Activated CD4-positive, alpha-beta T cell treated with anti-CD3 and anti-CD28 coated beads, Interleukin-2, amount 50 U/mL, for 1 hour (primary cell): ENCODE measurements at places on chromosomes 6 and 20.

DNA sequence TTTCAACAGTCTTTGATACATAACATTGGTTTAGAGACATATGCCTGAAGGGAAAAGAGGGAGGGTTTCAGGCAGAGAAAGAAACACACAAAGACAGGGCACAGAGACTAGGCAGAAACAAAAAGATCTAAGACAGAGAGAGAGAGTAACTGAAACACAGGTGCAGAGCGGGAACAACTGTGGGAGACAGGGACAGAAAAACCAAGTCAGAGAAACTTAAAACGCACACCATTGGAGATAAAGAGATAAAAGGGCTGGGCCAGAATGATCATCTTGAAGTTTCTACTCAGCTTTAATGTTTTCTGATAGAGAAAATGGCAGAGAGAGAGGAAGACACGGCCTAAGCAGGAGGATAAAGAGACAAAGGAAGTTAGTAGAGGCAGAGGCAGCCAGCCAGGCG is 11.8 kb downstream of the UNC5CL start:
- no peak for DNase-seq

DNA sequence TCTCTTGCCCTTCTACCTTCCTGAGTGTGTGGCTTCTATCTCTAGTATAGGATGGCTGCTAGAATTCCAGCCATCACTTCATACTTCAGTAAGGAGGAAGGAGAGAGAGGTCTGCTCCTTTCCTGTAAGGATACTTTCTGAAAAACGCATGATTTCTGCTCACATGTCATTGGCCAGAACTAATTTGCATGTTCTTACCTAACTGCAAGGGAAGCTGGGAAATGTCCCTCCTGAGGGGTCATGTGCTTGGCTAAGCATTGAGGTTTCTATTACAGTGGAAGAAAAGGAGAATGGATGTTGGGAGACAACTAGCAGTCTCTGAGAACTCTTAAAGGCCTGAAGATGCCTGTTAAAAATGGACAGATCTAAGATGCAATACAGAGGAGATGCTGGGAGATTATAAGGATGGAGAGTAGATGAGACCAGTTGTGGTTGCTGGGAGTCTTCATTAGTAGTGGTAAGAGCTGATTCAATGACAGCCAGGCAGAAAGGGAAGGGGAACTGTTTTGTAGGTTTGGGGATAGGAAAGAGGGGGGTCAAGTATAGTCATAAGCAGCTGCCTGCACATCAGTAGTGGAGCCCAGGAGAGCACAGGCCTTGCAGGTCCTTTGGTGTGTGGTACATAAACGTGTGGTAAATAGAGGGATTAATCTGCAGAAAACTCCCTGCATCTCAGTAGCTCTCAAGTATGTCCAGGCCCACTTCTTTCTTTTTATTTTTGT is 20.2 kb downstream of the CDS2 start:
- DNase-seq: no peak

DNA sequence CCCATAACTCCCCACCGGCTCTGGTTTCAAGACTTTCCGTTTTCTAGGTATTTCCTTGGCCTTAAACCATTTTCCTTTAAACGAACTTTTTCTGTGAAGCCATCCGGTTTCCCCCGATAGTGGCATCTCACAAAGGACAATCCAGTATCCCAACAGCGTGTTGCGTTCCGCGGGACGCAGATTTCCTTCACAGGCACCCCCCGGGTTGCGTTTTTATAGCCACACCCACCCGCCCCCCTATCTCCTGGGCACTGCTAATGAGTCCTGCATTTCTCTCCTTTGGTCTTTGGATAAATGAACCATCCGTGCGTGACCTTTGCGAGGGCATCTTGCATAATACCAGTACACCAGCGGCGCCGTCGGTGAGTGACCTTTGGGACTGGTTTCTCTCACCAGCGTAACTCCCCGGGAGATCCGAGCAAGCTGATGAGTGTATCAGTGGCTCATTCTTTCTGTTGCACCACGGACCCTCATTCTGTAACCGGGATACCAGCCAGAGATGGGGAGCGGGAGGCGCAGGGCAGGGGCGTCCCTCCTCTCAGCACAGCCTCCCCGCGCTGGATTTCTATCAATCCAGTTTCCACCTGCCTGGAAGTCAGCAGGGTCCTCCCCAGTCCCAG is 586 bp upstream of the NQO2 start:
- DNase-seq: no peak

DNA sequence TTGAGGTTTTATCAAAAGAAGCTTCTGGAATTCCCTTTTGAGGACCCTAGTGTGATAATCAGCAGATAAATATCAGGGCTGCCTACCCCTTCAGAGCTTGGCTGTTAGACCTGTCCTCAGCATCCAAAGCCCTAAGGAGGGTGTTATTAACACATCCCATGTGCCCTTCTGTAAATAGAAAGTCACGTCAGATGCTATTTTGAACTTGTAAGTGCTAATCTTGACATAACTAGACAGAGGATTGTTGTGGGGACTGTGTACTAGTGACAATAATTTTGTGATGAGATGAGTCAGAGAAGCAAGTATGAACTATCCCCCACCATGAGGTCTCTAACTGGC is 4.9 kb upstream of the LAMA4 start:
- DNase-seq: no peak

GRCh38 chr6:156189714-156190113 is 587.5 kb upstream of the ARID1B start:
- DNase-seq: no peak

- no peak for DNase-seq
Observed at GRCh38 chr20:53980031-53980465, 90.3 kb downstream of the BCAS1 start.

- DNase-seq: no peak
Observed at GRCh38 chr20:49677777-49678758, 35.6 kb downstream of the B4GALT5 start.

DNA sequence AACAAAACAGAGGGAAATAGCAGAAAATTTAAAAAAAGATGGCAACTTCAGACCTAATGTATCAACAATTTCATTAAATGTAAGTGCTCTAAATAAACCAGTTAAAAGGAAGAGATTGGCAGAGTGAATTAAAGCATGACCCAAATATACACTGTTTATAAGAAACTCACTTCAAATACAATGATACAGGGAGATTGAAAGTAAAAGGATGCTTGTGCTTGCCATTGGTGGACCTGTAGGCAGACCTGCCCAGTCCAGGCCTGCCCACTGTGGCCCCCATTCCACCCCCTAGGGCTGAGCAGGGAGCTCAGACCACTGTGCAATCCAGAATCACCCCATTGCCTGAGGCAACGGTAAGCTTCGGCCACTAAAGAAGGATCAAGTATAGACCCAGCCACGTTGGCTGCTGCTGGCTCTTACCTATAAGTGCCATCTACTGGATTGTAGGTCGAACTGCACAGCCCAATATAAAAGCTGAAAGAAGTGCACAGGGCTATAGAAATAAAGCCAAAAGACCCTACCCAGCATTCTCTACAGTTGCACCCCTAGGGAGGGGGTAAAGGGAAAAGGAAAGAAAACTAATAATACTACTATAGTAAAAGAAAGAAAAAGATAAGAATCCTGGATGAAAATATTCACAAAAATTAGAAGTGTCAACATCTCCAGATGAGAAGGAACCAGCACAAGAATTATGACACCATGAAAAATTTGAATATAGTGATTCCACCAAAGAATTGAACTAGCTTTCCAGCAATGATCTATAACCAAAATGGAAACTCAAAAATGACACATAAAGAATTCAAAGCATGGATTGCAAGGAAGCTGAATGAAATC is 36.1 kb downstream of the PSMB1 start:
- DNase-seq: peak; percentile 18

- DNase-seq: peak; percentile 23
Observed at GRCh38 chr6:34656378-34657036, 40.1 kb downstream of the ILRUN start.

GRCh38 chr20:44004306-44004915 is 89.8 kb downstream of the TOX2 start:
- no peak for DNase-seq

DNA sequence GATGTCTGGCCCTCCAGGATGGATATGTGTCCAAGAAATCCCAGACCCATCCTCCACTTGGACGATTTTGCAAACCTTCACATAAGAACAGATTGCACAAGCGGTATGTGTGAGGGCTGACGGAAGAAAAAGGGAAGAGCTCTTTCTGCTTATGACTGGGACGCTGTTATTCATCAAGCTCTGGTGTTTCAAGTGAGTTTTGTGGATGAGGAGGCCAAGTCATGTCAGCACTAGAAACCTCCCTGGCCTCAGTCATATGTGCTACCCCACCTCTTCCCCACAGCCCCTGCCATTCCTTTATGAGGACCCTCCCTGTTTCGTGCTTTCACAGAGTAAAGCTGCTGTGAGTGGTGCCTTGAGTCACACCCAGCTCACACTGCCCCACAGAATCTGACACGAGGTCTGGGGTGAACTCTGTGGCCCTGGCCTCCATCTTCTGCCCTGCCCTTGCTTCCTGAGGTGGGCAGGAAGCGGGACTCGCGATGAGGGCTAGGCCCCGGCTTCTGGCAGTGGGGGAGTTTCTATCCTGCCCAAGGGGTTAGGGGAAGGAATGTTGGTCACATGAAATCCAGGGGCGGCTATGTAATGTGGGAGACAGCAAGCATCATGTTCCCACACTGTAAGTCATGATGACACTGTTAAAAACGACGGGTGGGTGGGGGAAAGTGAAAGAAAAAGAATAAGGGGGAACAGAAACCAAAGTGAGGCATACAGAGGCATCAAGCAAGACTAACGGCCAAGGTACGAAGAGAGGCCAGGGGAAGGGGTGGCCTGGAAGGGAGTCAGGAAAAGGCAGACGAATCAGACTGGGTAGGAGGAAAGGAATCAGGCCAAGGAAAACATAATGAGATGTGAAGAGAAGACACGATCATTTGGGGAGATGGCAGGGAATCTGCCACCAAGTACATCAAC is 78.1 kb downstream of the PRDM1 start:
- no peak for DNase-seq

GRCh38 chr20:47970282-47970903 is 185.1 kb upstream of the SULF2 start:
- DNase-seq: no peak

DNA sequence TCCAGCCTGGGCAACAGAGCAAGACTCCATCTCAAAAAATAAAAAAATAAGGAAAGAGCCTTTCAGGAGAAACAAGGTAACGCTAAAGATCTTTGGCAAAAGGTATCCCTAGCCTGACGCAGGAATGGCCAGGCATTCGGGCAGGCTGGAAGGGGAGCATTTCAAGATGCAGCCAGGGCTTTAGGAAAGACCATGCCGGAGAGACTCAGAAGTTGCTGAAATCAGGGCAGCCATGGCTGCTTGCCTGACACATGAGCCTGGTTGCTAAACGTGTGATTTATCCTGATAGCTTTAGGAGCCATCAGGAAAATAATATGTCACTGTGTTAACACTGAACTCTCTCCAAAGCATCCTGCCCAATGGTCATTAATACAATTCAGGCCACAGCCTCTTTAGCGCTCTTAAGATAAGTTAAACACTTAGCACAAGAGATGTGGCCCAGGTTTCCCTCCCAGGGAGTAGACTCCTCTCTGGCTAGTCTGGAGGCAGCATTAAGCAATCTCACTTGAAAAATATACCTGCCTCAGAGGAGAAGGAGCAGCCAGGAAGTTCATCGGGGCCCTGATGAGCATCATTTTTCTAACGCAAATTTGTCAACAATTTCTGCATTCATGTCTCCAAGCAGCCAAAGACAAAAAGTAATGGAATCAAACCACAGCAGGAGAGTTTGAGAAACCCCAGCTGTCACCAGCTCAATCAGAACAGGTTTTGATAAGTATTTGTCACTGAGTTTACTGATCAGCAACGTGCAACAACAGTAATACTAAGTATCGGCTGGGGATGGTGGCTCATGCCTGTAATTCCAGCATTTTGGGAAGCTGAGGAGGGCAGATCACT is 200.0 kb downstream of the ZMYND8 start:
- DNase-seq: no peak

DNA sequence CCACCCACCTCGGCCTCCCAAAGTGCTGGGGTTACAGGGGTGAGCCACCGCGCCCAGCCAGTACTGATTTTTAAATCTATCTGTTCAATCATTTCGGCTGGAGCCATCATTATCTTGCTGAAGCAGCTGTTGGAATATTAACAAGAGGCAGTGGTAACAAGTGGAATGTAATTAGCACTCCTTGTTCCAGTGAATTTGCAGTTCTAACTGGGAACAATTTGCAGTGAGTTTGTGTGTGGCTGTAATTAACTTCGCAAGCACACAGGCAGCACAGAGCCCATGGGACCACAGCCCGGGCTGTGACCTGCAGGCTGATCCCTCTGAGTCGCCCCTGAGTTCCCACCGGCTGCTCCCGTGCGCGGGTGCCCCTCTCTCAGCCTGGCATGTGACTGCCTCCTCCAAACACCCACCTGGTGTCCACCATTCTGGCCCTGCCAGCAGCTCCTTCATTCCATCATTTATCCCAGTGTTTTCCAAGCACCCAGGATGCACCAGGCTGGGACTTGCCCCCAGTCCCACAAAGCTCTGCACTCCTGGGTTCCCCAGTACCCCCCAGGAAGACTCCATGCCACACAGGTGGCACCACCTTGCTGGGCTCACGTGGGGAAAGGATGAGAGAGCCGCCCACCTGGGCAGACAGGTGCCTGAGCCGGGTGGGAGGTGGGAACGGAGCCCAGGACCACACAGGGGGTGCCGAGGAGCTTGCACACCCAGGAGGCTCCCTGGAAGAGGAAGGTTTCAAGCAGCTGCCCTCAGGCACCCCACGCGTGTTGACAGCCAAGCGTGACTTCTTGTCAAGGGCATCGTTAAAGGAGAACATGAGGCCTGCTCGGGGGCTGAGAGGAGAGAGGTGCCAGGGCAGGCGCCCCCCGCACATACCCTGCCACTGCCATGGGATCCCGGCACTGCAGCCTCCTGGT is 75.2 kb downstream of the YTHDF1 start:
- DNase-seq: no peak

GRCh38 chr6:11767978-11768756 is 10.4 kb downstream of the ADTRP start:
- DNase-seq: no peak

DNA sequence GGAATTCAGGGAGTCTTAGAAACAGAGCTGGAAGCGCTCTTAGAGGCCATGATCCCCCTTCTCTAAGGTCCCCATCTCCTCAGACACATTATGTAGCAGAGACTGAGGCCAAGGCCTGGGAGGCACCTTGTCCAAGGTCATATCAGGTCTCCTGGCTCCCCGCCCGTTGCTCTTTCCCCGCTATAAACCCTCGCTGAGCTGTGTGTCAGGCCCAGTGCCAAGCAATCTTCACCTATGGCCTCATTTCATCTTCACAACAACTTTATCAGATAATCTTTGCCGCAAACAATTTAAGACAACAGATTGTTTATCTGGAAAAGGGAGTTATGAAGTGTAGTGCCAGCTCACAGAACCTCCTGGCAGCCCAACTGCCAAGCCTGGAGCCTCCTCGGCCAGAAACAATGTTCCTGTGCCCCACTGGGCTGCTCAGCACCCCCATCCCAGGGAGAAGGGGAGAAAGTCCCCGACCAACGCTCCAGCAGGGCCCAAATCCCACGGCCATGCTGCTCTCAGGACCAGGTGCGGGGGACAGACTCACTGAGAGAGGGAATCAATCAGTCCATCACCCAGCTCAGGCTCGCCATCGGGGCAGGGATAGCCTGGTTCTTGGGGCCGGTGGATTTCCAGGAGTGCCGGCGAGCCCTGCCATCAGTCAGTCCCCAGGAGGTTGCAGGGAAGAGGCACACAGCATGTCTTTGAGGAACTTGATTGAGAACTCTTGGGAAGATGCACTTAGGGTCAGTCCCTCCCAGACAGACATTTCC is 16.9 kb upstream of the FANCE start:
- no peak for DNase-seq

GRCh38 chr6:73085443-73085871 is 139.8 kb downstream of the KHDC1L start:
- DNase-seq: no peak
